ENCODE measurements at places on chromosomes 16 and 17. TPM values are rescaled to one million over a fixed set of nuclear protein-coding genes. Genes with fewer than 3 reads are reported as not detected.
A peak's percentile ranks its signal among the peaks of the same experiment; 100 is the strongest.

NME3 gene
- total RNA-seq = 41.1 TPM

NAA38 gene
- 94.9 TPM for total RNA-seq

TPSD1 gene
- total RNA-seq = not detected

DNA sequence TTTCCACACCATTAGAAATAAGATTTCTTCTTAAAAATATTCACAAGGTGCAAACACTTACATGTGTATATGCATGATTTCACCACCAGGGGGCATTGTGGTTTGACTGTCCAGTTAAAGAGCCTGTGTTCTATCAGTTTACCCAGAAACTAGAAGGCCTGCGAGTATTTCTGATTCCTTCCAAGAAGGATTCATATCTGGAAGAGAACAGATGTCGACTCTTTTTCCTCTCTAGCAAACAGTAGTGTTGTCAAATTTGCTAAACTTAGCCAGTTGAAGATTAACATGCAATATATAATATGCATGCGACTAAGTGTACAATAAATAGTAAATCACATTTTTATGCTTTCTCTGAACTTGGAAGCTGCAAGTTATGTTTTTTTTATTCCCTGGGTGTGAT is 404.1 kb downstream of the WWOX start:
- no peak for DNase-seq
- H3K4me3 ChIP-seq = no peak overlapping the region
- peaks cover 53% of the 10 kb centered on the region for H3K4me1 ChIP-seq
- no peak overlapping the region for H3K27ac ChIP-seq

- no peaks in the 10 kb centered on the region for H3K36me3 ChIP-seq
- H3K4me3 ChIP-seq = no peak overlapping the region
- H3K4me1 ChIP-seq = no peaks in the 10 kb centered on the region
- no peak for DNase-seq
- H3K27ac ChIP-seq = no peak overlapping the region
Measured at GRCh38 chr17:36849871-36850348, 87.4 kb upstream of the LHX1 start.

DNA sequence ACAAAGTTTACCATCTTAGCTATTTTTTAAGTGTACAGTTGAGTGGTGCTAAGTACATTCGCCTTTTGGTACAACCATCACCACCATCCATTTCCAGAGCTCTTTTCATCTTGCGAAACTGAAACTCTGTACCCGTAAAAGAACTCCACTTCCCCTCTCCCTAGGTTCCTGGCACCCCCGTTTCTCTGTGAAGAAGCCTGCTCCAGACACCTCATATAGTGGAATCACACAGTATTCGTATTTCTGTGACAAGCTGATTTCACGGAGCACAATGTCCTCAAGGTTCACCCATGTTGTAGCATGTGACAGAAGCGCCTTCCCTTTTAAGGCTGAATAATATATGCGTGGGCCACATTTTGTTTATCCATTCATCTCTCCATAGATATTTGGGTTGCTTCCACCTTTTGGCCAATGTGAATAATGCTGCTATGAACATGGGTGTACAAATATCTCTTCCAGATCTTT is 54.2 kb upstream of the MAP3K14 start:
- H3K4me1 ChIP-seq = peaks cover 37% of the 10 kb centered on the region
- H3K27ac ChIP-seq = peak overlapping the region; percentile 81
- H3K4me3 ChIP-seq = no peak overlapping the region
- DNase-seq = no peak
- H3K27me3 ChIP-seq = no peaks in the 10 kb centered on the region

DNA sequence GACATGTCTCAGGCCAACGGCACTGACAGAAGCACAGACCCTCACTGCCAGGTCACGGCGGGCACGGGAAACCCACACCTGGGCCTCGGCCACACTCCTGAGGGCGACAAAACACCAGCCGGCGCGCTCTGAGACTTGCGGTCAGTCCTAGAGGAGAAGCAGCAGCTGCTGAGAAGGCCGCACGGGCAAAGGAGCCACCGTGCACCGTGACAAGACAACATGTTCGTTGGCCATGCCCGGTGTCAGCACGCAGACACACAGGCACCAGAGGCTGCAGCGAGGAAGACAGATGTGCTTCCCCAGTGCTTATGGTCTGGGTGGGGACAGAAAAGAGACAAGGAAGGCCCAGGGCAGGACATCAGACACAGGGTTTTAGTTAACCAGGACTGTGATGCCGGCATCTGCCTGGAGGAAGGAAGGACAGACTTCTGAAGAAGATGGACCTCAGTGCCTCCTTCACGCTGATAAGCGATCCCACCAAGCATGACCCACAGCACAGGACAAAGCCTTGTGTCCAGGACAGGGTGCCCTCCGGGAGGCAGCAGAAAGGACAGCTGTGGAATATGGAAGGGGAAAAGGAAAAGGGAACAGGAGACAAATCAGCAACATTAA is 84.0 kb downstream of the ANKRD11 start:
- peaks cover 64% of the 10 kb centered on the region for H3K4me1 ChIP-seq
- H3K4me3 ChIP-seq = no peak overlapping the region
- no peaks in the 10 kb centered on the region for H3K27me3 ChIP-seq
- H3K36me3 ChIP-seq = no peaks in the 10 kb centered on the region
- DNase-seq = no peak

- peaks cover 8% of the 10 kb centered on the region for H3K4me1 ChIP-seq
- no peak overlapping the region for H3K4me3 ChIP-seq
- DNase-seq = no peak
- no peaks in the 10 kb centered on the region for H3K27me3 ChIP-seq
Measured at GRCh38 chr17:35889241-35889640, 9.1 kb upstream of the CCL5 start.

DNA sequence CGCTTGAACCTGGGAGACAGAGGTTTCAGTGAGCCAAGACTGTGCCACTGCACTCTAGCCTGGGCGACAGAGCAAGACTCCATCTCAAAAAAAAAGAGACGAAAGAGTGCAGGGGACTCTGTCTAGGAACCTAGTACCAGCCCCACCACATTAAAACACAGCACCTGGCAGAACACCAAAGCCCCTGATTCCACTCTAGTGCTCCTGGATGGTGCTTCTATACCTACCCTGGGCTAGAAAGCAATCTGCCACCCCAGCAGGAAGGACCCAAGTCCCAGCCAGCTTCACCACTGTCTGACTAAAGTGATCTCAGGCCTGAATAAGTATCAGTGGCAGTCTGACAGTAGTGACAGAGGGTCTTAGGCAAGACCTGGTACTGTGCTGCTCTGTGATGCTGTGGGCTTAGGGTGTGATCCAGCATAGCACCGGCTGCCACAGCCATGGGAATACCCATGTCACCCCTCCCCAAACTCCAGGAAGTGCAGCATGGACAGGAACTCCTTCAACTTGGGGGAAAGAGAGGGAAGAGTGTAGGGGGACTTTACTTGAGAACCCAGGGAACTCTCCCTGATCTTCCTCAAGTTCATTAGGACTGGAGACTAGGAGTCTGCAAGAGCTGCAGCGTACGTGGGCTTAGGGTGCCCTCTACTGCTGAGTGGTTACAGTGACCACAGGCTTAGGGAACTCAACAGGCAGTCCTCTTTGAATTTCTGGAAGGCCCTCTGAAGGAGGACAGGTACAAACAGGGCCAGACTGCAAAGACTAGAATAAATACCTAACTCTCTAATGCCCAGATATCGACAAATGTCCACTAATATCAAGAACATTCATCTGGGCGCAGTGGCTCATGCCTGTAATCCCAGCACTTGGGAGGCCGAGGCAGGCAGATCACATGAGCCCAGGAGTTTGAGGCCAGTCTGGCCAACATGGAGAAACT is 30.0 kb upstream of the RNF43 start:
- DNase-seq = peak; percentile 57
- H3K4me1 ChIP-seq = no peaks in the 10 kb centered on the region
- H3K36me3 ChIP-seq = no peaks in the 10 kb centered on the region
- no peak overlapping the region for H3K27ac ChIP-seq
- H3K27me3 ChIP-seq = no peaks in the 10 kb centered on the region

- H3K27me3 ChIP-seq = no peaks in the 10 kb centered on the region
- peaks cover 32% of the 10 kb centered on the region for H3K4me1 ChIP-seq
- H3K27ac ChIP-seq = no peak overlapping the region
Measured at GRCh38 chr17:14197586-14197985, 39.1 kb downstream of the CDRT15 start.

GRCh38 chr16:23031508-23032098 is 117.6 kb downstream of the USP31 start:
- H3K27me3 ChIP-seq = peaks cover 21% of the 10 kb centered on the region
- DNase-seq = no peak
- no peaks in the 10 kb centered on the region for H3K4me1 ChIP-seq
- H3K27ac ChIP-seq = no peak overlapping the region
- H3K36me3 ChIP-seq = no peaks in the 10 kb centered on the region
- no peak overlapping the region for H3K4me3 ChIP-seq

DNA sequence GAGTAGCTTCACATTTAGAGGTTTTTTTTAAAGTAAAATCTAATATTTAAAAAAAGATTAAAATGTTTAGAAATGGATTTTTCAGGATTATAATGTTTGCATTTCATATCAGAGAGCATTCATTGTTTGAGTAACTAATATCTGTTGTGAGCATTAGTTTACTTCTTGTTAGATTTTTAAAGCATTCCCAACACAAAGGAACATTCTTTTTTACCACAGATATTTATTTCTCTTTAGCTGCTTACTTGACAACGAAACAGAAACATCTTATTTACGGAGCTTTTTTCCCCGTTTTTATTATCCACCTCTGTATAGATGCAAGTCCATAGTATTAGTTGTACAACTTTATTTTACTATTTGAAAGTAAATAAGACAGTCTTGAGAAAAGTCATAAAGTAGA is 53.0 kb downstream of the NFAT5 start:
- peaks cover 26% of the 10 kb centered on the region for H3K4me1 ChIP-seq
- no peaks in the 10 kb centered on the region for H3K36me3 ChIP-seq
- H3K27me3 ChIP-seq = no peaks in the 10 kb centered on the region
- no peak overlapping the region for H3K4me3 ChIP-seq

- H3K36me3 ChIP-seq = no peaks in the 10 kb centered on the region
- no peaks in the 10 kb centered on the region for H3K4me1 ChIP-seq
- no peak for DNase-seq
- no peaks in the 10 kb centered on the region for H3K27me3 ChIP-seq
Measured at GRCh38 chr17:28033972-28034714, 8.3 kb upstream of the NLK start.

- DNase-seq = no peak
- peaks cover 8% of the 10 kb centered on the region for H3K4me1 ChIP-seq
- H3K27ac ChIP-seq = no peak overlapping the region
- H3K27me3 ChIP-seq = peaks cover 50% of the 10 kb centered on the region
- H3K36me3 ChIP-seq = no peaks in the 10 kb centered on the region
- H3K4me3 ChIP-seq = no peak overlapping the region
Measured at GRCh38 chr17:76843703-76844484, 24.3 kb upstream of the MGAT5B start.

DNA sequence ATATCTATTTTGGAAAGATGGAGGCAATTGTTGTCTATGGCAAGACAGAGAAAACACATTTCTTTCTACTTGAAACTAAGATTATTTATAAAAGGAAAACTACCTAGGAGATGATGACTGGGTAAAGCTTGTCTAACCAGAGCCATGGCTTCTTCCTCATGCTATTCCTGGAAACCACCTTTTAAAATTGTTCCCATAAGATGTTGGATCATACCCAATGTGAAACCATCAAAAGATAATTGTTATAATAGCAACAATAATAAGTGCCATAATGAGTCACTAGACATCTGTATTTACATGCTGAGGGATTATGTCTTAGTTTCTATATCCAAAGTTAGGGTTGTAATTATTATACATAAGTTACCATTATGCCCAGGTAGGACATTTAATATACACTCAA is 428.4 kb downstream of the KCNJ2 start:
- no peaks in the 10 kb centered on the region for H3K4me1 ChIP-seq
- H3K4me3 ChIP-seq = no peak overlapping the region
- H3K27me3 ChIP-seq = no peaks in the 10 kb centered on the region
- no peak overlapping the region for H3K27ac ChIP-seq
- no peak for DNase-seq
- no peaks in the 10 kb centered on the region for H3K36me3 ChIP-seq

- H3K4me1 ChIP-seq = peaks cover 6% of the 10 kb centered on the region
- H3K27ac ChIP-seq = no peak overlapping the region
- no peaks in the 10 kb centered on the region for H3K27me3 ChIP-seq
Measured at GRCh38 chr17:30513346-30513745, 36.1 kb downstream of the GOSR1 start.

GRCh38 chr17:78923660-78924453 is 1.3 kb downstream of the TIMP2 start:
- peak; percentile 56 for DNase-seq
- no peaks in the 10 kb centered on the region for H3K27me3 ChIP-seq
- H3K4me3 ChIP-seq = peak overlapping the region; percentile 77
- H3K36me3 ChIP-seq = no peaks in the 10 kb centered on the region
- H3K27ac ChIP-seq = peak overlapping the region; percentile 94

- no peak overlapping the region for H3K4me3 ChIP-seq
- H3K4me1 ChIP-seq = no peaks in the 10 kb centered on the region
- H3K36me3 ChIP-seq = no peaks in the 10 kb centered on the region
- H3K27me3 ChIP-seq = no peaks in the 10 kb centered on the region
- no peak for DNase-seq
- no peak overlapping the region for H3K27ac ChIP-seq
Measured at GRCh38 chr16:79008036-79008868, 592.3 kb downstream of the MAF start.

DNA sequence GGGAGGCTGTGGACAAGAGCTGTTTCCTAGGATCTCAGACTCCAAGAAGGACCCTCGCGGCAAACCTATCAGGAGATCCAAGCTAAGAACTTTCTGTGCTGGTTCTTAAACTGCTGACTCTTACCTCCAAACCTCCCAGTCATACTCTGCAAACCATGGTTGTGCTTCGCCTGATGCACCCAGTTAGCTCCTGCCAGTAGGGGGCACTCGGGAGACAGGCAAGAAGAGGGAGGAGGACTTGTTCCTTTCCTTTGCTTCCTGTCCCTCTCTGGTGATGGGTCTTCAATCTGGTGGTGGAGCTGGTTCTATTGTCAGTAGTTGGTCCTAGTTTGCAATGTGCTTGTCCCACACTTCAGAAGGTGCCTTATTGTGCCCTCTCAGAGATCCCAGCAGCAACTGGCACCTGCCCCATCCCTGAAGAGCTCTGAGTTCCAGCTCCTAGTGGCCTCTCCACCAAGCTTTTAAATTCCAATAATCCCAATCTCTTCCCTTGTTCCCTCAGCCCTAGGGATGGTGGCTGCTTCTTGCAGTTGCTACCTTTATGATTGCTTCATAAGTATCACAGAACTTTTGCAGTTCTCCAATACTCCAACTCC is 113.5 kb upstream of the RPL38 start:
- H3K27ac ChIP-seq = no peak overlapping the region
- H3K4me3 ChIP-seq = no peak overlapping the region
- DNase-seq = no peak

DNA sequence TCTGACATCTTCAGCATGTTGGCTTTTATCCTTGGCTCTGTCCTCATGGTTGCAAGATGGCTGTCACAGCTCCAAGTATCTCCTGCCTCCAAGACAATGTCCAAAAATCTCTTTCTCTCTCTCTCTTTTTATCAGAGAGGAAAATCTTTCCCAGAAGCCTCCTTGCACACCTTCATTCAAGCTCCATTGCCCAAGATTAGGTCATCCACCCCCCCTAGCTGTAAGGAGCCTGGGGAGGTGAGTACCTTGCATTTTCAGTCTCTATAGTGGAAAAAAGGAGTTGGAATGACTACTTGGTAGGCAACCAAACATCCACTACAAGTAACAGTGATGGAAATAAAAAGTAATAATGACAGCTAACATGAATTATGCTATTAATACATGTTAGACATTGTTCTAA is 22.0 kb upstream of the NSMCE1 start:
- peaks cover 4% of the 10 kb centered on the region for H3K4me1 ChIP-seq
- DNase-seq = no peak
- H3K4me3 ChIP-seq = no peak overlapping the region
- no peaks in the 10 kb centered on the region for H3K36me3 ChIP-seq
- no peaks in the 10 kb centered on the region for H3K27me3 ChIP-seq

Data from heart right ventricle (tissue), 16 donors.